ENCODE measurements at places on chromosomes 7 and 10.

GRCh38 chr7:36625247-36625646 lies 99.0 kb downstream of the AOAH start:
- no peak for DNase-seq

DNA sequence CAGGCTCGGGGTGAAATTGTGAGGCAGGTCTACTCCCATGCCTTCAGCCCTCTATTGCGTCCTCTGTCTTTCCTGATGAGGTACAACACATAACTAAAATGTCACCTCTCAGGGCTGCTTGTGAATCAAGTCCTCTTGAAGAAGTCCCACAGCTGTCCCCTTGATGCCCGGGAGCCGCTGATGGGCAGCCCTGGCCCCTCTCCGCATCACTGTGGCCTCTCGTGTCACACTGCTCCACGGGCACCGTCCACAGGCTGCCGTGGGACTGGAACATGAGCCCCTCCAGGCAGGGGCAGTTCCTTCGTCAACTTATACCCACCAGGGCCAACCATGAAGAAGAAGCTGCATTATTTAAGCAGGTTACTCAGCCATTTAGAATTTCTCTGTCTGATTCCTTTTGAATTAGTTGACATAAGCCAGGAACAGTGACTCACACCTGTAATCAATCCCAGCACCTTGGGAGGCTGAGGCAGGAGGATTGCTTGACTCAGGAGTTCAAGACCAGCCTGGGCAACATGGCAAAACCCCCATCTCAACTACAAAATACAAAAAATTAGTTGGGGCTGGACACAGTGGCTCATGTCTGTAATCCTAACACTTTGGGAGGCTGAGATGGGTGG lies 58.5 kb upstream of the UBE3C start:
- no peak for DNase-seq

GRCh38 chr10:6164271-6165095 lies 38.2 kb upstream of the PFKFB3 start:
- no peak for DNase-seq

GRCh38 chr10:63935705-63936104 lies 414.5 kb downstream of the REEP3 start:
- DNase-seq, result no peak

DNA sequence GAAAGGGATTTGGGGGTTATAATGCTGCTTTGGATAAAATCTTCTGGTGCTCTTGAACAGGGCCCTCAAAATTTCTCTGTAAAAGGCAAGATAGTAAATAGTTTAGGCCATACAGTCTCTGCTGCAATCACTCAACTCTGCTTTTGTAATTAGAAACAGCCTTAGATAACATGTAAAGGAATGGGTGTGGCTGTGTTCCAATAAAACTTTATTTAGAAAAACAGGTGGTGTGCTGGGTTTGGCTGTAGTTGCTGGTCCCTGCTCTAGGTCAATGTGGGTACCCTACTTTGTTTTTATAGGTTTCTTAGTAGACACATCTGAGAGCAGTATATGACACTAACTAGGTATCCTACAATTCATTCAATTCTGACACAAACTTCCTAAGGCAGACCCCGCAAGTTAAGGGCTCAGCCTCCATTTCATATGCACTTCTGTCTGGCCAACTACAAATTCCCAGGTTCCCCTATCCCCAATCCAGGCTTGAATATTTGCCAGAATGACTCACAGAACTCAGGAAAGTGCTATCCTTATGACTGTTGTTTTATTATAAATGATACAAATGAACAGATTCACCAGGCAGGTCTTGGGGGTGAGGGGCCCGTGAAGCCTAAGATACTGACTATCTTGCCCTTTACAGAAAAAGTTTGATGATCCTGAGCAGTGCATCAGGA lies 349.9 kb downstream of the RPS24 start:
- DNase-seq, result no peak

- DNase-seq, result no peak
Observed at GRCh38 chr10:11682851-11683250, 59.3 kb upstream of the ECHDC3 start.

DNA sequence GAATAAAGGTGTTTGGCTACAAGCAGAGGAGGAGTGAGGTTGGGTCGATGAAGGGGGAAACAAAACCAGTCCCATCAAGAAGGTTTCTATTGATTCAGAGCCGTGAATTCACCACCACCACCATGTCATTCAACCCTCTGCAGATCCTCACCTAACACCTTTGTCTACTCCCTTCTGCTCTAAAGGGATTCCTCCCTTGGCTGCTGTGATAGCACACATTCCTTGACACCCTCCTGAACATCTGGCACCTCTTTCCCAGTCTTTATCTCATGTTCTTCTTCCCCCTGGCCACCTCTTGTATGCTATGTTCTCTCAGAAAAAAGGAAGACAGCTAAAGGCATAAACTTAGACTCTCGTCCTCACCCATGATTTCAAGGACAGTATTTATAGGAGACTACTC lies 318.0 kb downstream of the GPAM start:
- DNase-seq, result no peak

- no peak for DNase-seq
Observed at GRCh38 chr7:157627646-157628045, 290.8 kb downstream of the DNAJB6 start.

- DNase-seq, result no peak
Observed at GRCh38 chr10:70247360-70247759, 14.1 kb upstream of the PPA1 start.

DNA sequence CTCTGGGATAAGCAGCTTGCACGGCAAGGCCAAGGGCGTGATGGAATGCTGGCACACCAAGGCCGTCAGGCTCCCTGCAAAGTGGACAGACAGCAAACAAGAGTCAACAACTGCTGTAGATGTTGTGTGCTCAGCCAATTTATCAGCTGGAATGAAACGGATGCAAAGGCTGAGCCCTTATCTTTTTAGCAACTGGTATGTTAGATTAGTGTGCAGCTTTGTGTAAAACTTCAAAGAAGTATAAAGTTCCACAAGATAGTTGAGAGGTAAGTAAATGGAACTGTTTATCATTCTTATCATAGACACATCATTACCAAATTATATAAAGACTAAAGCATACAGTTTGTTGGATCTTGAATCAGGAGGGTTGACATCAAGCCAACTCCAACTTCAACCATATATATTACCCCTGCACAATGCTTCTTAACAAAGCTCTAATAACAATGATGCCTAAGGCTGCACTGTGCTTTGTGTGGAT lies 289.0 kb downstream of the TNS3 start:
- no peak for DNase-seq

DNA sequence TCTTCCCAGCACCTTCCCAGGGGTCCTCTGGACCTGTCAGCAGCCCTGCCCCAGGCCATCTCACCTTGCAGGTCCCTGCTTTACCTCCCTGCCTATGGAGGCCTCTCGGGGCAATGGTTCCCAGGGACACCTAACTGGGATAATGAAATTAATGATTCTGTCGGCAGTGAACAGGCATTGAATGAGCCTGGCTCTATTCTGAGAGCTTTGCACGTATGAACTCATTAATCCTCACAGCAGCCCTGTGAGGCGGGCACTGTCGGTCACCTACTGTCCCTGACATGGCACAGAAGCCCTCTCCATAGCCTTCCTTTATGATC lies 22.9 kb downstream of the ADCYAP1R1 start:
- no peak for DNase-seq

DNA sequence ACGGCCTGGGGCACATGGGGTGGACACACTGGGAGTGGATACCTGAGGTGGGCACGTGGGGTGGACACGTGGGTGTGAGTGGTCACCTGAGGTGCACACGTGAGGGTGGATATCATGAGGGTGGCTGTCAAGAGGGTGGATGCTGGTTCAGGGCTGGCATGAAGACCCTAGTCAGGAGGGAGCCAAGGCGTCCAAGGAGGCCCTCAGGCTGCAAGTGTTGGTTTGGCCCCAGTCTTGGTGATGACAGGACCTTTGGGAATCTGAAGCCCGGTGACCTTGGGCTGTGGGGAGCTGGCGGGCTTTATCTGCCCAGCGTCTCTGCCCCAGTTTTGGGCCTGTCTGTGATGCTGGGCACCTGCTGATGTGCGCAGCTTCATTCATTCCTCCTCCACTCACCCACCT lies 24.9 kb upstream of the PFKFB3 start:
- DNase-seq, result no peak

DNA sequence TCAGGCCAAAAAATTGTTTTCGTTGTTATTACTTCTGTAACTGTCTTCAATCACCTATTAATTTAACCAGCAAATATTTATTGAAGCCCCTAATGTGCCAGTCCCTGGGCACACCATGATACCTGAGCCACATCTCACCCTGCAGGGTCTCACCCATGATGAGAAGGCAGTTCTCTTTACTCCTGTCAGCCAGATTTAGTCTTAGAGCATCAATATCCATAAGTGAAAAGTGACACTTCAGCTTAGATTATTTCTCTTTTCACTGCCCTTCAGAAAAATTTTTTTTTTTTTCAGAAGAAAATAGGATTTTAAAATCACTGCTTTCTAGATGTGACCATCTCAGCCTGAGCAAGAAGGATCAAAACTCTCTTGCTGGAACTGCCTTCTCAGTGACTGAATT lies 258.6 kb upstream of the NFE2L3 start:
- DNase-seq, result no peak

DNA sequence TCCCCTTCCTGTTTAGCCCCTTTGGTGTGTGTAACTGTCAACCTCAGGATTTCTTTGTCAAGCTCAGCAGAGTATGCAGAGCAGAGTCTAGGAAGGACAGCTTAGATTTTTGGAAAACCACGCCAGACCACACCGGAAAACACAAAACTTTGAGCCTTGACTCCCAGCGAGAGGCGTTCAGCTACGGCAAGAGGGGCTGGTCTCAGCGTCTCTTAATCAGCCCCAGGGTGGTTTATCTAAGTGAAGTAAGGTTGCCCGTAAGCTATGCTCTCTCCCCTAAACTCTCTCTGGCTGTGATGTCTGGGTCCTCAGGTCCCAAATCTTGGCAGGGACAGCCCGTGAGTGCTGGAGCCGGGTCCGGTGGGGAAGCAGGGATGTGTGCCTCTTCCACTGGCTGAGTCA lies 230.9 kb downstream of the KLF6 start:
- DNase-seq, result no peak

GRCh38 chr7:128170461-128170860 lies 70.6 kb upstream of the LEP start:
- DNase-seq, result no peak

DNA sequence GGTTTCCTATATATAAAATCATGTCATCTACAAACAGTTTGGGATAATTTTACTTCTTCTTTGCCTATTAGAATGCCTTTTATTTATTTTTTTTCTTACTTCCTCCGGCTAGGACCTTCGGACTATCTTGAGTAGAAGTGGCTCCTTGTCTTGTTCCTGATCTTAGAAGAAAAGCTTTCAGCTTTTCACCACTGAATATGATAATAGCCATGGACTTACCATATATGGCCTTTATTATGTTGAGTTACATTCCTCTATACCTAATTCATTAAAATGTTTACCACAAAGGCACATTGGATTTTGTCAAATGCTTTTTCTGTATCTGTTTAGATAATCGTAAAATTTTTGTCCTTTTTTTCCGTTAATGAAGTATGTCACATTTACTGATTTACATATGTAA lies 395.7 kb downstream of the NXPH1 start:
- no peak for DNase-seq

DNA sequence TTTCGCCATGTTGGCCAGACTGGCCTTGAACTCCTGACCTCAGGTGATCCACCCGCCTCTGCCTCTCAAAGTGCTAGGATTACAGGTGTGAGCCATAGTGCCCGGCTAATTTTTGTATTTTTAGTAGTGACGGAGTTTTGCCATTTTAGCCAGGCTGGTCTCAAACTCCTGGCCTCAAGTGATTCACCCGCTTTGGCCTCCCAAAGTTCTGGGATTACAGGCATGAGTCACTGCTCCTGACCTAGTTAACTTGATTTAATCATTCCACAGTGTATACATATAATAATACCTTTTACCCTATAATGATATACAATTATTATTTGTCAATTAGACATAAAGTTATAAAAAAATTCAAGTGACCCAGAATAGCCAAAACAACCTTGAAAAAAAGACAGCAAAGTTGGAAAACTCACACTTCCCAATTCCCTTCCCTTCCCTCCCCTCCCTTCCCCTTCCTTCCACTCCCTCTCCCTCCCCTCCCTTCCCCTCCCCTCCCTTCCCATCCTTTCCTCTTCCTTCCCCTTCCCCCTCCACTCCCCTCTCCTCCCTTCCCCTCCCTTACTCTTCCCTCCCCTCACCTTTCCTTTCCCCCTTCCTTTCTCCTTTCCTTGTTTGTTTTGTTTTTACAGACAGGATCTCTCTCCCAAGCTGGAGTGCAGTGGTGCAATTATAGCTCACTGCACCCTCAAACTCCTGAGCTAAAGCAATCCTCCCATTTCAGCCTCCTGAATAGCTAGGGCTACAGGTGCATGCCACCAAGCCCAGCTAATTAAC lies 14.8 kb upstream of the ZMIZ2 start:
- no peak for DNase-seq

DNA sequence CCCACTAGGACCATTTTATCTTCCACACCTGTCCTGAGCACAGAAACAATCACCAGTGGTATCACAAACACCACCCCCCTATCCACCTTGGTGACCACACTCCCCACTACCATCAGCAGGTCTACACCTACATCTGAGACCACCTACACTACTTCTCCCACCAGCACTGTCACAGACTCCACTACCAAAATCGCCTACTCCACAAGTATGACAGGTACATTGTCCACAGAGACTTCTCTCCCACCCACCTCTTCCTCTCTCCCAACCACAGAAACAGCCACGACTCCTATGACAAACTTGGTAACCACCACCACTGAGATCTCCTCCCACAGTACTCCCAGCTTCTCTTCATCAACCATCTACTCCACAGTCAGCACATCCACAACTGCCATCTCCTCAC lies 3.3 kb downstream of the MUC3A start:
- DNase-seq, result no peak

DNA sequence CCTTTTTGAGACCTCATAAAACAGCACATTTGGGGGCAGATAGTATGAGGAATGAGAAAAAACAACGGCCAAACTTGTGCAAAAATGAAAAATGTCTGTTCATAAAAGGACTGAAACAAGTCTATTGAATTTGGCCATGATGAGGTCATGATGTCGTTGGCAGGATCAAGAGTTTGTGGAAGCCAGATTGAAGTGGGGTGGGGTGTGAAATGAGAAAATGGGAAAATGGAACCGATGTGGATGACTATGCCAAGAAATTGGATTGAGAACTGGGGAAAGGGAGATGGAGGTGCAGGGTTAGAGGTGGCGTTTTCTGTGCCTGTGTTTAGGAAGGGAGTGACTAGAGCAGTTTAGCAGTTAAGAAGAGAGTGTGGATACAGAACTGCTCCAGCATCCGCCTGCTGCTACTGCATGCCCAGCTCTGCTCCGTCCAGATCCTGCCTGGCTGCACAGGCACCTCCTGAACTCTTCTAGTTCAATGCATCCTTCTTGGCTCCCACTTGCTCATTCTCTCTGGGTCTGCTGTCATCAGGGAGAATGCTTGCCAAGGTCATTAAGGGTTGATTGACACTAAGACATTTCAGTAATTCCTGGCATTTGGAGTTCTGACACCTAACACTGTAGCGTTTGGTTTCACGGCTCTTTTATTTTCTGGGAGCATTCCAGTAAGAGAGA lies 111.9 kb downstream of the GALNT17 start:
- DNase-seq, result no peak

GRCh38 chr7:115146148-115146547 lies 224.3 kb downstream of the MDFIC start:
- DNase-seq, result no peak
